ENCODE measurements at places on chromosomes 4 and X.

GRCh38 chr4:61828960-61829359 is 628.8 kb downstream of the ADGRL3 start:
- peak; percentile 26 for DNase-seq

- DNase-seq = no peak
Measured at GRCh38 chr4:81470456-81471297, 1.0 kb downstream of the RASGEF1B start.

DNA sequence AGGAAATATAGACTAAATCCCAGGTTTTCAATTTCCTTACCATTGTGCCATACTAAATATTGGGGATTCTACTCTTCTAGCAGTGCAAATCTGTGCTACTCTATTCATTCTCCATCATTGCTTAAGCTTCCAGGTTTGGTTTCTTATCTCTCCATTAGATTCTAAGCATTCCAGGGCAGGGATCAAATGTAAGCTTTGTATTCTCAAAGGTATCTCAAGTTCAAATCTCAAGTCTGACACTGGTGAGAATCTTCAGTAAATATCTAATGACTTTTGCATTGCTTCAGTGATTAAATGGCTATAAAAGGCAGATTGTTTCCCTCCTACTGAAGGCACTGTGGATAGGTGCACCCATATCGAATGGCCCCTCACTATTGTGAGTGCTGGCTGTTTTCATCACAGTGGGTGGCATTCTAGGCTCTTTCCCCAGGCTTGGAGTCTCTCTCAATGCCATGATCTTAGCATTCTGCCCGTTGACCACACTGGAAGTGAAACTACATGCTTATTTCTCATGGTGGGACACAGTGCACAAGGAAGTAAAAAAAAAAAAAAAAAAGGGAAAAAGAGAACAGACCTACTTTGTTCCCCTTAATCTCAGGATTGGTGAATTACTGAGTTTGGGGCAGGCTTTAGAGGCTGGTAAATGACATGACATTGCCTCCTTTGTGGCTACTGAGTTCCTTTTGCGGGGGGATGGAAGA is 28.7 kb downstream of the FAM9C start:
- no peak for DNase-seq

- no peak for DNase-seq
Measured at GRCh38 chr4:62450740-62451139, 1250.6 kb downstream of the ADGRL3 start.

- DNase-seq = no peak
Measured at GRCh38 chr4:168621806-168622589, 125.1 kb downstream of the PALLD start.

DNA sequence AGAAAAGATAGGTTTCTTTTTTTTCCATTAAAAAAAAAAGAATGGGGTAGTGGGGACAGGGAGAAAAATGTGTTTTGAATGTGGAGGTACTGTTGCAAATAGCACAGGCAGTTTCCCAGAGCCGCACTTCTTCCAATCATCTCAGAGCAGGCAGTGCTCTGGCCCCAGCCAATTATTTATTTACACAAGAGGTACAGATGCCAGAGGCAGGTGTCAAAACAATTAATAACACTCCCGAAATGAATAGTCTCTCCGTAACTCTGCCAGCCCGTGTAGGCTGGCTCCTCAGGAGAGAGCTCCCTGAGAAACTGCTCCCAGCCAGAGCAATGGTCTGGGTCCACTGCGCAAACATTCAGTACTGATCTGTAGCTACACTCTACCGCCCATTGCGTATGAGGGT is 130.8 kb upstream of the IL1RAPL2 start:
- no peak for DNase-seq

GRCh38 chrX:108001218-108001814 is 19.1 kb upstream of the TEX13B start:
- peak; percentile 26 for DNase-seq

DNA sequence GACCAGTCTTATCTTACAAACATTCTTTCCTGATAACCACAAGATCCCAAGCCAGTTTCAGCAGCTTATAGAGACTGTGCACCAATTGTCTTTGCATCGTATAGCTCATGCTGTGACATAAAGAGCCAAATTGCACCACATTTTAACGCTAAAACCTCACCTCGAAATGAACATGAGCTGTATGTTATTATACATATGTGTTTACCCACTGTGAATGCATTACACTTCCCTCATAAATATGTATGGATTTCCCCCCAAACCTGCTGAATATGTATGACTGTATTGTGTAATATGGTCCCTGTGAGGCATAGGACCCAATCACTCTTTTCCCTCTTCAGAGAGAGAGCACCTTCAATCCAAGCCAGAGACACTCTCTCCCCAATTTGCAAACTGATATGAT is 692.4 kb downstream of the NLGN4X start:
- no peak for DNase-seq

- no peak for DNase-seq
Measured at GRCh38 chrX:119419146-119419545, 20.0 kb downstream of the SLC25A43 start.

- no peak for DNase-seq
Measured at GRCh38 chr4:17188547-17189400, 290.3 kb upstream of the LDB2 start.

- DNase-seq = no peak
Measured at GRCh38 chrX:13967636-13968035, 62.1 kb downstream of the GEMIN8 start.

GRCh38 chr4:55083735-55084134 is 41.7 kb downstream of the KDR start:
- DNase-seq = no peak

DNA sequence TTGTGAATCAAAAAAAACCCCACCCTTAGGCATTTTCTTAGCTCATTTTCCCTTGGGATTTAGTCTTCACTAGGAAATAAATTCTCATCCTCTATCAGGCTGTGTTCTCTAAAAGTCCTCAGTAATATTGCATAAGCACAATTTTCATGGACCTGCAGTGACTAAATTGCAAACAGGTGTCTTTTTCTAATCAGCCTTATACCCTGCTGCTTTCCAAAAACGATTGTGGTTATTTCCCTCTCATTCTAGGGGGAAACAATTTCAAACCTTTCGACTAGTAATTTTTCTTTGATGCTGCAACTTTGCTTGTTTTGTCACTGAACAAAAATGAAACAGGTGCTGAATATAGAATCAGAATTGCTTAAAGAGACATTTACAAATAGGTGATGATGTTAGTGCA is 549.9 kb downstream of the PDHA2 start:
- DNase-seq = no peak

GRCh38 chr4:2252530-2253091 is 9.3 kb downstream of the MXD4 start:
- DNase-seq = no peak

- DNase-seq = no peak
Measured at GRCh38 chr4:4870576-4871241, 11.2 kb downstream of the MSX1 start.

GRCh38 chrX:48520976-48521352 is 644 bp upstream of the EBP start:
- peak; percentile 6 for DNase-seq

DNA sequence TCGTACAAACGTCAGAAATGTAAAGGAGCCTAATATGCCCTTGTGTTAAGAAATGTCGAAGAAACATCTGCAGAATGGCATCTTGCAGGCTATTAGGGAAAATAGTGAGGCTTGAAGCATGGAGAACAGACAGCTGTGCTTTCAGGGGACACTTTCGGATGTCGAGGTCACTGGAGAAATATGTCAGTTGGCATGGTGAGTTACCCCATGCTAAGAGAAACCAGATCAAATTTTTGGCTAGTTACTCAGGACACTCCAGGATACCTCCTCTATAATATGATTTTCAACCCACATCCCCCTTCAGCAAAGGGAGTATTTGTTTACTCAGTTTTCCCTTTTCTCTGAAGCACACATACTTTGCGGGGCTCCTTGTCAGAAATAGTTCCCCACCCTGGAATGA is 171.4 kb downstream of the GPC3 start:
- DNase-seq = no peak

DNA sequence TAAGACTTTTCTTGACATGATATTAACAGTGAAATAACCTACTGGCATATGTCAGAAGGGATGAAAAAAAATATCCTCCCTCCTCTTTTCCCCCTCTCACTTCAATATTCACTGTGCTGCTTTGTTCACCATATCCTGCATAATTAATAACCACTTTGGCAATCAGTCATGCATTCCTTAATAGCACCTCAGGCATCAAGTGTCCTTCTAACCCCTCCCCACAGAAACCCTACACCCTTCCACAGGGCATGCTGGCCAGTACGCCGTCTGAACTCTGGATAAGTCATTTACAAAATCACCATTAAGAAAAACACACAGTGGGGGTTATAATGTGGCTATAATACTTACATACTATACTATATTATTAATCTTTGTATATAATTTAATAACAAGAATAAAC is 165.9 kb downstream of the PDGFC start:
- DNase-seq = peak; percentile 49

DNA sequence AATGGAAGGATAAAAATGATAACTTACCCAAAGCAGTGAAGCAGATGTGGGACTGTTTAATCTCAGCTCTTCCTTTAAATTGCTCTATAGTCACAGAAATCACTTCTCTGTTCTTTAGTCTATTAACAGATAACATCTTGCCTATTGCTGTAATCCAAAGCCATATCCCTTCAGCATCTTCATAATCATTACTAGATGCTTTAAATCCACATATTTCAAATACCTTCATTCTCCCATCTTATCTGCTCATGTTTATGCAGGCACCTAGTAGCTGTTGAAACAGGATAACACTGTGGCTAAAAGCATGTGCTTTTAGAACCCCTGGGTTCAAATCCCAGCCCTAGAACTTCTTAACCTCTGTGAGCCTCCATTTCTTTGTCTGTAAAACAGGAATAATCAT is 209.9 kb downstream of the RELL1 start:
- DNase-seq = no peak
